ENCODE measurements at places on chromosomes 2 and 18. TPM values are rescaled to one million over a fixed set of nuclear protein-coding genes. Genes with fewer than 3 reads are reported as not detected.

DNA sequence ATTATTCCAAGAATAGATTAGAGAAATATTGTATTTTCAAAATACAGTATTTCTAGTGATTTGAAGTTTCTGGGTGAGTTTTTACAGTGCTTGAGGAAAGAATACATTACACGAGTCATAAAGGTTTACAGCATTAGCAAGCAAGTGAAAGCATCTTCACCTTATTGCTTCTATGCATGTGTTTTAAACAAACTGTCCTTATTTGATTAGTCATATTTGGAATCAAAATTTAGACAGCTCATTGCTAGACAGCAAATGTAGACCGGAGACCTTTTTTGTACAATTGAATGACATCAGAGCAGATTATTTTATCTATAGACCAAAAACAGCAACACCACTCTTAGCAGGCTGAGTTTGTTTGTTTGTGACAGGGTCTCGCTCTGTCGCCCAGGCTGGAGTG lies 69.2 kb downstream of the FAM161A start:
- DNase-seq: no peak

DNA sequence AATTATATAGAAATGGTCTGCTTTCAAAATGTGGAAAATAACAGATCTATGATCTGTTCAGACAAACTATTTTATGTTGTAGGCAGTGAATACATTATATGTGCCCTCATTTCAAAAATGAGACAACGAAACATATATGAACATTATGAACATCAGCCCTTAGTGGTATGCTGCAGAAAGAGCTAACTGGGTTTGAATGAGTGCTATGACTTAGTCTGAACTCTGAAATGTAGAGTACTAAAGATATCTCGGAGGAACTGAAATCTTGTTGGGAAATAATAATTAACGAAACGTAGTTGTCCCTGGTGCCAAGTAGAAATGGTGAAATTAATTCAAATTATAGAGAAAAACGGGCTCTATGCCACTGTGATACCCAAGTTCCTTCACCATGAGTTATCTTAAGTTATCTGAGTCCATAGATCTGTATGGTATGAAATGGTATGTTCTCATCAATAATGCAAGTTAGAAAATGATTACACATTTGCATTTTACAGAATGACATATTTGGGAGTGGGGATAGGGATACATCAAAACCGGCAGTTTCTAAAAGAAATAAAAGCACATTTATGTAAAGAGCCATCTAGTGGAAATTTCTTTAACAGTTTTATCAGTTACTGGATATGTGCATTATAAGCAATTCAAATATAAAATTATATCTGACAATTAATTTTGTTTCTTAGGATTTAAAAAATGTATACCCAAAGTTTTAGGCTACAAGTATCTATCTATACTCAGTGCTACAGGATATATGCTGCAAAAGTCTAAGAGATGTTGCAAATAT lies 26.7 kb downstream of the STARD6 start:
- DNase-seq: no peak

CREB1 gene
- total RNA-seq: 54.5 TPM

- DNase-seq: no peak
Measured at GRCh38 chr2:238444242-238444641, 17.5 kb downstream of the ASB1 start.

- DNase-seq: peak; percentile 32
Measured at GRCh38 chr2:44120428-44120827, 48.2 kb upstream of the PPM1B start.

UGT1A6 gene
- 0.27 TPM for total RNA-seq

DNA sequence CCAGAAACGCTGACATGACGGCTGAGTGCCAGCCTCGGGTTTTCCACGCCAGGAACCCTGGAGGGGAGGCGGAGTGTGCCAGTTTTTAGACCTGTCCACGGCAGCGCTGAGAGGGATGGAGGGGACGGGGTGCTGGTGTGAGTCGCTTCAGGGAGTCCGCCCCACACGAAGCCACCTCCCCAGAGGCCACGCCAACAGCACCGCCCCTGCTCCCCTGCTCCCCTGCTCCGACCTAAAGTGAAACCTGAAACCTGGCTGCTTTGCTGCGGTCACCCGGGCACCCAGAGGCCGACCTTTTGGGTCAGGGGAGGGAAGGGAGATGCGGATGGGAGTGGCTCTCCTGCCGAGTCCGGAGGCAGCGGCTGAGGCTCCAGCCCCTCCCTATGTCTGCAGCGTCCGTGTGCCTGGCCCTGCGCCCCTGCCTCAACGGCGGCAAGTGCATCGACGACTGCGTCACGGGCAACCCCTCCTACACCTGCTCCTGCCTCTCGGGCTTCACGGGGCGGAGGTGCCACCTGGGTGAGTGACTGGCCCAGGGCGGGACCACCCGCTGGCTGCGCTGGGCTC lies 38.1 kb downstream of the SNED1 start:
- DNase-seq: no peak

SERPINB10 gene
- not detected for total RNA-seq

DNA sequence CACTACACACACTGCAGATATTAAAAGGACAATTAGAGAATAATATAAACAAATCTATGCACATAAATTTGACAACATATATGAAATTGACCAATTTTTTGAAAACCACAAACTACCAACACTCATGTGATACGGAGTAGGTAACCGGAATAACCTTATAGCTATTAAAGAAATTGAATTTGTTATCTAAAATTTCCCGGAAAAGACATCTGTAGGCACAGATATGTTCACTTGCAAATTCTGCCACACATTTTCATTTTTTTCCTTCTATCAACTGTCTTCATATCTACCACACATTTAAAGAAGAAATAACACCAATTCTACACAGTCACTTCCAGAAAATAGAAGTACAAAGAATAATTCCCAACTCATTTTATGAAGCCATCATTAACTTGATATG lies 22.4 kb downstream of the NLRC4 start:
- no peak for DNase-seq

LYG2 gene
- not detected for total RNA-seq

DNA sequence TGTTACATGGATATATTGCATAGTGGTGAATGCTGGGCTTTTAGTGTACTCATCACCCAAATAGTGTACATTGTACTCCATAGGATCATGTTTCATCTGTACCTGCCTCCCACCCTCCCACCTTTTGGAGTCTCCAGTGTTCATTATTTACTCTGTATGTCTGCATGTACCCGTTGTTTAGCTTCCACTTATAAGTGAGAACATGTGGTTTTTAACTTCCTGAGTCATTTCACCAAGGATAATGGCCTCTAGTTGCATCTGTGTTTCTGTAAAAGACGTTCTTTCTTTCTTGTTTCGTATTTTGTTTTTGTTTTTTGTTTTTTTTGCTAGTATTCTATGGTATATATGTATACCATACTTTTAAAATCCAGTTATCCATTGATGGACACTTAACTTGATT lies 107.5 kb downstream of the MSTN start:
- DNase-seq: no peak

DNA sequence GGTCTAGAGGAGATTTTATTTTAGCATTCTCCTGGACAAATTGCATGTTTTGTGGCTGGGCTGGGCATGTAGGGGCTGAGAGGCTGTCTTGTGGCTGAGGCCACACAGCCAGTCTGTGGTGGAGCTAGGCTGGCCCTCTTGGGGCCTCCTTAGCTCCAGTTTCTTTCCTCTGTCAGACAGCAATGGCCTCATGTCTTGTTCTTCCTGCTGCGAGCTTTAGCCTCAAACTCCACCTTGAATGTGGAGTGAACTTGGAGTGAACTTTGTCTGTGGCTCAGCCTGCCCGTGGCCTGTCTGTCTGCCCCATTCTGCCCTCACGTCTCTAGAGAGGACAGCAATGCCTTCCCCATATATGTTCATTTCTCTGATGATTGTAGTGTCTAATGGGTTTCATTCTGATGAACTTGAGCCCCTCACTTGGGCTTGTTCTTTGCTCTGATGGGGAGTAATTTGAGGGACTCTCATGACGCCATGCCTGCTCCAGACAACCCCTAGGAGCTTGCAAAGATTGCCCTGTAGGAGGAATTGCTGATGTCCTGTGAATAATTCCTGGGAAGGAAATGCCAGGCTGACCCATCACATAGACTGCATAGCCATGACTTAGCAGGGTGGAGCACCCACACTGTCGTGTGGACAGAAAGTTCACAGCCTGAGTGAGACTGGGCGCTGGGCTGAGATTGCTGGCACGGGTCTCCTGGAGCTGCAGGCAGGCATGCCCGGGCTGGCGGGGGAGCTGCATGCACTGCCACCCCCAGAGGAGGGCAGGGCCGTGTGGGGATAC lies 42.6 kb downstream of the ASAP2 start:
- no peak for DNase-seq

- no peak for DNase-seq
Measured at GRCh38 chr2:118945881-118946280, 3.9 kb downstream of the MARCO start.

GRCh38 chr2:157304811-157305722 lies 20.6 kb downstream of the ERMN start:
- no peak for DNase-seq

- DNase-seq: no peak
Measured at GRCh38 chr2:20806286-20806685, 16.6 kb downstream of the LDAH start.

HTR2B gene
- total RNA-seq: 0.21 TPM

GRCh38 chr18:59881728-59882656 lies 17.8 kb upstream of the PMAIP1 start:
- DNase-seq: no peak

DNA sequence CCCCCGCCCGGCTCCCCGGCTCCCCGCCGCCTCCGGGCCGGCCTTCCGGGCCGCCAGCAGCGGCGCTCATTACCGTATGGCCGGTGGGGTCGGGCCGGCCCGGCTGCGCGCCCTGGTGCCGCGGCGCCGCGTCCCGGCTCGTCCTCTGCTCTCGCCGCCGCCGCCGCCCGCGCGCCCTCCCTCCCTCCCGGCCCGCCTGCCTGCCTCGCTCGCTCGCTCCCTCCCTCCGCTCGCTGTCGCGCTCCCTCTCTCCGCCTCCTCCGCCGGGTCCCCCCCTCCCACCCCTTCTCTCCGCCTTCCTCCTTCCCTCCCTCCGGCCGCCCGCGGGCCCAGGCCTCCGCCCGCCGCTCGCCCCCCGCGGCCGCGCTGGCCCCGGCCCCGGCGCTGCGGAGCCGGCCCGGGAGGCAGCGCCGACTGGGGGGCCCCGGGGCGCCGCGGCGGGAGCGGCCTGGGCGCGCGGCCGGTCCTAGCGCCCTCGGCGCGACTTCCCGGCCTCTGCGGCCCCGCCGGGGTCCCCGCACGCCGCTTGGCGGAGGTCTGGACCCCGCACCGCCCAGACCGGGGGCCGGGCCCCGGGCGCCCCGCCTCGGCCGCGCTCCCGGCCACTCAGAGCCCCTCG lies at the start of gene DNMT3A:
TSS of gene DNMT3A (minus strand) at position 173 of the 619 bp plus-strand sequence. CDS start 27,941 bp downstream, outside the sequence.
- no peak for DNase-seq

DNA sequence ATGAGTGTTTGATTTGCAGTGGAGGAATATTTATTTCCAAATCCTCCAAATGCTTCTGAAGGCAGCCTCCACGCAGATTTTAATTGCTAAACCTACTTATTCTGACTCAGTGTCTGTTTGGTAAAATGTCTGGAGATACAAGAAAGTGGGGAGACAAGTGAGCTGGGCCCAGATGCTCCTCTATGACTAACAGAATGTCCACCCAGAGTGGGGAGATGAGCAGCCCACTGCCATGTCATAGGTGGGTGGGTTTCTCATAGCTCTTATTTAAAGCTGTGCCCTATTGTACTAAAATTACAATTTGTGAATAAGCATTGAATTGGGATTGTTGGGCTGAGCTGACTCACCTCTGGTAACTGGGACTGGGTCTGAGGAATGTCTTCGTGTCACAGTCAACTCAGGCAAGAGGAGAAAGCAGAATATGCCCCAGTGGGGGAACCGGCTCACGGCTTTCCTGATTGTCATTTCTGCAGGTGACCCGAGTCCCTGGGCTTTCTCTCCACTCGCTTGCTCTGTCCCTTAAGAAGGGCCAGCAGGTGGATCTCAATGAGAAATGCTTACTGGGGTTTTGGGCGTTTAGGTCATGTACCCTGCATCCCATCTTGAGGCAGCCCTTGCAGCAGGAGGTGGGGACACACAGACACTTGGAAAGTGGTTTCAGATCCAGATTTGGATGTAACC lies 116.3 kb upstream of the SPRED2 start:
- no peak for DNase-seq

- DNase-seq: peak; percentile 96
Measured at GRCh38 chr2:54629914-54630857, 93.3 kb upstream of the EML6 start.

SCG2 gene
- 0.08 TPM for total RNA-seq

DNA sequence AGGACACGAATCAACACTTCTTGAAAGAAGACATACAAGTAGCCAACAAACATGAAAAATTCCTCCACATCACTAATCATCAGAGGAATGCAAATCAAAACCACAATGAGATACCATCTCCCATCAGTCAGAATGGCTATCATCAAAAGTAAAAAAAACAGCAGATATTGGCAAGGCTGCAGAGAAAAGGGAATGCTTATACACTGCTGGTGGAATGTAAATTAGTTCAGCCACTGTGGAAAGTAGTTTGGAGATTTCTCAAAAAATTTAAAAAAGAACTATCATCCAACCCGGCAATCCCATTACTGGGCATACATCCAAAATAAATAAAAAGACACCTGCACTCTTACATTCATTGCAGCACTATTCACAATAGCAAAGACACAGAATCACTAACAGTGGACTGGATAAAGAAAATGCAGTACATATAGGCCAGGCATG lies 78.7 kb downstream of the GRB14 start:
- peak; percentile 52 for DNase-seq

RGPD3 gene
- total RNA-seq: 0.14 TPM

CENPA gene
- 2.4 TPM for total RNA-seq

- no peak for DNase-seq
Measured at GRCh38 chr2:5674026-5674340, 18.2 kb upstream of the SOX11 start.

DNA sequence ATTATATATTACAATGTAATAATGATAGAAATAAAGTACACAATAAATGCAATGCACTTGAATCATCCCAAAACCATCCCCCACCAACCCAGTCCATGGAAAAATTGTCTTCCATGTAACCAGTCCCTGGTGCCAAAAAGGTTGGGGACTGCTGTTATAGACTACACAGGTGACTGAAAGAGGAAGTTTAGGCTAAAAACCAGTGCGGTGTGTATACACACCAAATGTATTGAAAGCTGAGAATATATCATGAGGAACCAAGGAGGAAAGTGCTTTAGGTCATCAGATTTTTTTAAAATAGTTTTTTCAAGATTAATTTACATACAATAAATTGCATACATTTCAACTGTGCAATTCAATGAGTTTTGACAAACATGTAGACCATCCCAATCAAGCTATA lies 20.5 kb upstream of the C1D start:
- no peak for DNase-seq

GRCh38 chr2:236691799-236692167 lies 122.2 kb downstream of the ACKR3 start:
- no peak for DNase-seq

Measured in kidney epithelial cell (primary cell).